Activated CD4-positive, alpha-beta T cell treated with anti-CD3 and anti-CD28 coated beads, Interleukin-2, amount 10 ng/mL, durations not matched to agents 7 days and 5 days (primary cell): ENCODE measurements at places on chromosomes 6 and 20. TPM values are rescaled to one million over a fixed set of nuclear protein-coding genes. Genes with fewer than 3 reads are reported as not detected.

FERMT1 gene
- total RNA-seq = not detected

RWDD1 gene
- total RNA-seq = 39.9 TPM

PYGB gene
- 30.2 TPM for total RNA-seq

EFCAB8 gene
- 0.94 TPM for total RNA-seq

SUPT3H gene
- 9.0 TPM for total RNA-seq

CST9L gene
- not detected for total RNA-seq

PRSS16 gene
- 1.1 TPM for total RNA-seq

SLC25A27 gene
- total RNA-seq = not detected

FAM83B gene
- not detected for total RNA-seq

HTR1E gene
- not detected for total RNA-seq

MYLK2 gene
- total RNA-seq = 0.52 TPM

FAM83C gene
- not detected for total RNA-seq

RPL10A gene
- total RNA-seq = 1,499 TPM

OR14J1 gene
- total RNA-seq = not detected

IPCEF1 gene
- 26.2 TPM for total RNA-seq

FUT9 gene
- total RNA-seq = not detected

GLP1R gene
- not detected for total RNA-seq

B3GAT2 gene
- not detected for total RNA-seq

SLCO4A1 gene
- total RNA-seq = 55.2 TPM

METTL24 gene
- not detected for total RNA-seq

IMPG1 gene
- not detected for total RNA-seq

DLL1 gene
- 0.55 TPM for total RNA-seq

GINS1 gene
- total RNA-seq = 28.8 TPM

PLN gene
- total RNA-seq = not detected

POPDC3 gene
- not detected for total RNA-seq

LINC00237 gene
- total RNA-seq = not detected
